ENCODE measurements at places on chromosomes 13 and 19.
A peak's percentile ranks its signal among the peaks of the same experiment; 100 is the strongest.

GRCh38 chr13:108223687-108224503 lies 5.7 kb downstream of the ABHD13 start:
- no peak for DNase-seq

DNA sequence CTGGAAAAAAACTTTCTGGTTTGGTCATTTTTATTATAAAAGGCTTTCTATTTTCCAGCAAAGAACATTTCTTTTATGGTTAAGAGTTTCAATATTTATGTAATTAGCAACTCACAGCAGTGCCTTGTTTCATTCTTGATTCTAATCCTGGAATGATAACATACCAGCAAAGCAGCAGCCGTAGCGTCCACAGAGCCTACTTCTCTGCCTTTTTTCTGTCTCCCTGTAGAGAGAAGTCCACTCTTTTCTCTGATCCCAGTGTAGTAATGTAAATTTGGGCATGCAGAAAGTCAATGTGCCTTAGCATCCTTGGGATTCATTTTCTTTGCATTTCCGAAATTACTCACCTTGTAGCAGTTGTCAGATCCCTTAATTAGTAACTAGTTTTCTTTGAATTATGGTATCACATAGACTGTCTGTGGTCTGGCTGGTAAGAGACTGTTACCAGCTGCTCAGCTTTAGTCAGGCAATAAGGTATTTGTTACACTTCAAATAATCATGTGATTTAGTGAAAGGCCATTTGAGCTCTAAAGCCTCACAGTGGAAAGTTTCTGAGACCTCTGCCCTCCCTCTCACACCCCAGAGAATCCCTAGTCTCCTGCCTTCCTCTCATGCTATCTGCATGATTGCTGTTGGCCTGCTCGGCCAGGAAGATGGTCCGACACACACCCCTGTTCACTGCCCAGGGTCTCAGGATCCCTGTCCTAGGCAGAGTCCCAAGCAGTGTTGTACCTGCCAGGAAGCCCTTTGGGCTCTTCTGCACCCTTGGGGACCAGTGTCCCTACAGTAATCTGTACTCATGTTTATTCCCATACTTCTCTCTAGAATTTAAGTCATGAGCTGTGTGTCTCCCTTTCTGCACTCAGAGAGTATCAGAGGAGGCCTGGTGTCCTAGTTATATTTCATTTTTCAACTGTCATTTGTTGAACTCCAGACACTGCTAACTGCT lies 86.3 kb downstream of the LRCH1 start:
- no peak for DNase-seq

DNA sequence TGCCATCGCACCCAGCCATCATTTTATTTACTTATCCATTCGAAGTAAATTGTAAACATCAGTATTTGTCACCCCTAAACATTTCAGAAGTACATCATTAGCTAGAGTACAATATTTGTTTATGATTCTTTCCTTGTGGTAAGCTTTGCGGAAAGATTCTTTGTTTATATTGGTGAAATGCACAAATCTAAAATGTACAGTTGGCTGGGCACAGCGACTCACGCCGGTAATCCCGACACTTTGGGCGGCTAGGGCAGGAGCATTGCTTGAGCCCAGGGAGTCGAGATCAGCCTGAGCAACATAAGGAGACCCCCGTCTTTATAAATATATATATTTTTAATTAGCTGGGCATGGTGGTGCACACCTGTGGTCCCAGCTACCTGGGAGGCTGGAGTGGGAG lies 10.1 kb downstream of the LGALS7B start:
- no peak for DNase-seq

GRCh38 chr19:44819246-44819832 lies 10.4 kb downstream of the BCAM start:
- no peak for DNase-seq

GRCh38 chr13:108734676-108735075 lies 105.3 kb downstream of the MYO16 start:
- no peak for DNase-seq

GRCh38 chr13:43786472-43786765 lies 353 bp downstream of the ENOX1 start:
- DNase-seq, result no peak

GRCh38 chr13:40692946-40693345 lies 26.5 kb upstream of the FOXO1 start:
- DNase-seq, result no peak

DNA sequence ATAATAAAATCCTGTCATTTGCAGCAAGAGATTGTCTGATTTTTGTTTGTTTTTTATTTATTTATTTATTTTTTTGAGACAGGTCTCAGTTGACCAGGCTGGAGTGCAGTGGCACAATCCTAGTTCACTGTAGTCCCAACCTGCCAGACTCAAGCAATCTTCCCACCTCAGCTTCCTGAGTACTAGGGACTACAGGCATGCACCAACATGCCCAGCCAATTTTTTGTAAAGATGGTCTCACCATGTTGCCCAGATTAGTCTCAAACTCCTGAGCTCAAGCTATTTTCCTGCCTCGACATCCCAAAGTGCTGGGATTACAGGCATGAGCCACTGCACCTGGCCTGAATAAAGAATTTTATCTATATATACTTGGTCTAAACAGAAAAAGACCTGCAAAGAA lies 17.6 kb downstream of the ZNF233 start:
- no peak for DNase-seq

GRCh38 chr13:114311387-114311786 lies 2.9 kb upstream of the CHAMP1 start:
- no peak for DNase-seq

DNA sequence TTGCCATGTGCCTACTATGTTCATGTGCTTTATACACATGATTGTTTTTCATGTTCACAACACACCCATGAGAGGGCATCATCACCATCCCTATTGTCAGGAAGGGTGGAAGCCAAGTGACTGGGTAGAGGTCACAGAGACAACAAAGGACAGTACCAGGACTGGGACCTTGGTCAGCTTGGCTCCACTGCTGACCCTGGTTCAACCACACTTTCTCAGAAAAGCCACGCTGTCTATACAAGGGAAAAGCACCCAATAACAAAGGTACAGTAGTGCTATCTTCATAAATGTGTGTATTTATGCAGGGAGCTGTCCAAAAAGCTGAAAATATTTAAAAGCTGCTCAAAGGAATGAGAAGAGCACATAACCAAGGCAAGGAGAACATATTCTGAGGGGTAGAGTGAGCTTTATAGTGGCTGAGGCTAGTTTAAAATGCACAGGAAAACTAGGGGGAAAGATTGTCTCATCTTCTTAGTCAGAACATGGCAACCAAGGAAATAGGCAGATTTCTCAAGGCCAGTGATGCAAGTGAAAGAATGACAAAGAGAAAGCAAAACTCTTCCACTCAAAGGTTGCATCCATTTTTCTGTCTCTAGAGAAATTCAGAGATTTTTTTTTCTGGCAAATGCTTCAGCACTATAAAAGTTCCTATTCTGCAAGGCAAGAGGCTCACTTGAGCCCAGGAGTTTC lies 415.0 kb downstream of the FOXO1 start:
- DNase-seq, result no peak

DNA sequence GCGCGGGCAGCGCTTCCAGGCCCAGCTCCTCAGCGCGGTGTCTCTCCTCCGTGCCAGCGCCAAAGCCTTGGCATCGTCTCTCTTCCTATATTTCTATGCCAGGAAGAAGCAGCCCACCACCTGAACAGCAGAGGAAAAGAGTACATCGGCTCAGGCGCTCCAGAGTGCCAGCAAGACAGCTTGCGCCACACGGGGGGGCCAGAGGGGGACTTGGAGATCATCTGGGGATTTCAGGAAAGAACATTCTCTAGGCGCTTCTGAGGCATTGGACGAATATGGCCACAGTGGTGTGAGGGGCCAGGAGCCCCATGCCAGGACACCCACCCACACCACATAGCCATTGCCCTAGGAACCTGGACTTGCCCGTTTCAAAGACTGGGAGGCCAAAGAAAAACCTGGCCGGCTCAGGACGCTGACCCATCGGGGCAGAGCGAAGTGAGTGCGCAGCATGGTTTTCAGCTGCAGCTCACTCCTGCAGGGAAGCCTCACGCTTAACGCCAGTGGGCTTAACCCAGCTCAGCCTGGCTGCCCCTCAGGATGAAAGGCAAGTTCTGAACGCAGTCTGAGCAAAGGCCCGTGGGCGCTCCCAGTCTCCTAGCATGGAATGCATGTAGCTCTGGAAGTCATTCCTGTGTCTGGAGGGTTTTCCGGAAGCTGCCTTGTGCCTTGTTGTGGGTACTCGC lies 62.1 kb downstream of the GGACT start:
- DNase-seq, result no peak

- no peak for DNase-seq
Observed at GRCh38 chr19:47540748-47541147, 25.9 kb upstream of the NAPA start.

- no peak for DNase-seq
Observed at GRCh38 chr13:113850722-113851479, 13.0 kb downstream of the GAS6 start.

- DNase-seq, result peak; percentile 43
Observed at GRCh38 chr19:13277104-13277809, 127.0 kb downstream of the IER2 start.

DNA sequence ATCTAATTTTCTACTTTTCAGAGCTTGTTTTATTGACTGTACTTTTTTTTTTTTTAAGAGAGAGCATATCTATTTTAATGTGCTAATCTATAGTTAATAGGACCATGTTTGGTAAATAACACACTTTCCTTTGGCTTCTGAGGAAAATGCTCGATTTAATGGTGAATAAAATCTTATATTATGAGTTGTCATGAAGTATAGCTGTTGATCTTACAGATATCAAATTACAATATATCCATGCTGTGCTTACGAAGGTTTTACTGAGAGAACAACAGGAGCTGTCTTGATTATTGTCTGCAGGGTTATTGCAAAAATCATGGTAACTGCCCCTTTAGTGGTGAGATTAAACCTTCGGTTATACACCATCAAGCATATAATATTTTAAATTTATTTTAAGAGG lies 29.6 kb downstream of the URI1 start:
- DNase-seq, result no peak

DNA sequence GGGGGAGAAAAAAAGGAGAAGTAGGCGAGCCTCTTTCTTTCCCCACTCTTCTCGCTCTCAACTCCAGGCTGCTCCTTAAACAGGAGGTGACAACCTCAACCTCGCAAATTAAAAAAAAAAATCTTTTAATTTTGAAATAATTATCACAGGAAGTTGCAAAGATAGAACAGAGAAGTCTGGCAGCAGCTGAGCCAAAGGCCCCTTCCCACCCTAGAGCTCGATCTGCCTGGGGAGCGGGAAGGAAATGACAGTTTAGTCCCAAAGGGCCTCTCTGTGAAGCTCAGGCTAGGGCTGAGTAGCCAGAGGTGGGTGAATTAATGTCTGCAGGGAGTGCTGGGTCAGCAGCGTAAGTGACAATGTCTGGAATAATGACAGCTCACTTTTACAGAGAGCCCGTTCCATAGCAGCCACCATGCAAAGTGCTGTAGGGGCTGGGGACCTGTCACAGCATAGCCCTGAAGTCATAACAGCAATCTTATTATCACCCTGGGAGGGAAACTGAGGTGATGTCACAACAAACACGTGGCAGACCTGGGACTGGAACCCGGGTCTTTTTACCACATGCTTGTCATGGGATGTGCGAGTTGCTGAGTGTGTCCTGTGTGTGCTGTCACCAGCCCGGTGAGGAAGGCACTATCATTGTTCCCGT lies 8.8 kb upstream of the CD22 start:
- no peak for DNase-seq

- DNase-seq, result no peak
Observed at GRCh38 chr19:35164418-35164817, 9.9 kb downstream of the FXYD5 start.

DNA sequence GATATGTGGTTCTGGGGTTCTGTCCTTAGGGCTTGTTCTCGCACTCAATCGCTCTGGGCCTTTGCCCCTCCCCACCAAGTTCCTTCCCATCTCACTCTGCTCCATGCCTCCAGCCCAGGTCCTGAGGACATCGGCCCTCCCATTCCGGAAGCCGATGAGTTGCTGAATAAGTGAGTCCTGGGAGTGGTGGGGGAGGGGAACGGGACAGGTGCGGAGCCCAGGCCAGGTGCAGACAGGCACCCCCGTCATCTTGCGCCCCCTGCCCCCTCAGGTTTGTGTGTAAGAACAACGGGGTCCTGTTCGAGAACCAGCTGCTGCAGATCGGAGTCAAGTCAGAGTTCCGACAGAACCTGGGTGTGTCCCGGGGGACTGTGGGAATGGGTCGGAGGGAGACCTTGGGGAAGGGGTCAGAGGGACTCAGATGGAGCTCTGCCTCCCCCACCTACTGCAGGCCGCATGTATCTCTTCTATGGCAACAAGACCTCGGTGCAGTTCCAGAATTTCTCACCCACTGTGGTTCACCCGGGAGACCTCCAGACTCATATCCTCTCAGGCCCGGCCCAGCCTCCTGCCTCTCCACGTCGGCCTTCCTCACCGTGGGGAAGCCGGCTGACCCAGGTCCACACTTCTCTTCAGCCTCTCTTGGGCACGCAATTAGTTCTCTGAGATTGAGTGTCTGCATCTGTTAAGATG lies 10.1 kb downstream of the FUZ start:
- no peak for DNase-seq

DNA sequence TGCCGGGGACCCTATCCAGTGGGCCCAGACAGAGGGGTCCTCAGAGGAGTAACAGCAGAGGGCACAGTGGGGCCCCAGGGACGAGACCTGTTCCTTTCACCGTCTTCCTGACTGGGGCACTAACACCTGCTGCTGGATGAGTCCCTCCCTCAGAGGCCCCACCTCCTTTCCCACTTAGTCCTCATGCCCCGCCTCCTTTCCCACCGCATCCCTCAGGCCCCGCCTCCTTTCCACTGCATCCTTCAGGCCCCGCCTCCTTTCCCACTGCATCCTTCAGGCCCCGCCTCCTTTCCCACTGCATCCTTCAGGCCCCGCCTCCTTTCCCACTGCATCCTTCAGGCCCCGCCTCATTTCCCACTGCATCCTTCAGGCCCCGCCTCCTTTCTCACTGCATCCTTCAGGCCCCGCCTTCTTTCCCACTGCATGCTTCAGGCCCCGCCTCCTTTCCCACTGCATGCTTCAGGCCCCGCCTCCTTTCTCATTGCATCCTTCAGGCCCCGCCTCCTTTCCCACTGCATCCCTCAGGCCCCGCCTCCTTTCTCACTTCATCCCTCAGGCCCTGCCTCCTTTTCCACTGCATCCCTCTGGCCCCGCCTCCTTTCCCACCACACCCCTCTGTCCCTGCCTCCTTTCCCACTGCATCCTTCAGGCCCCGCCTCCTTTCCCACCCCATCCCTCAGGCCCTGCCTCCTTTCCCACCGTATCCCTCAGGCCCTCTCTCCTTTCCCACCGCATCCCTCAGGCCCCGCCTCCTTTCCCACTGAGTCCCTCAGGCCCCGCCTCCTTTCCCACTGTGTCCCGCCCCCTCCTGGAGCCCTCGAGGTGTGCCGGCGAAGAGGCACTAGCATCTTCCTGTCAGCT lies 6.7 kb downstream of the SPPL2B start:
- DNase-seq, result no peak

DNA sequence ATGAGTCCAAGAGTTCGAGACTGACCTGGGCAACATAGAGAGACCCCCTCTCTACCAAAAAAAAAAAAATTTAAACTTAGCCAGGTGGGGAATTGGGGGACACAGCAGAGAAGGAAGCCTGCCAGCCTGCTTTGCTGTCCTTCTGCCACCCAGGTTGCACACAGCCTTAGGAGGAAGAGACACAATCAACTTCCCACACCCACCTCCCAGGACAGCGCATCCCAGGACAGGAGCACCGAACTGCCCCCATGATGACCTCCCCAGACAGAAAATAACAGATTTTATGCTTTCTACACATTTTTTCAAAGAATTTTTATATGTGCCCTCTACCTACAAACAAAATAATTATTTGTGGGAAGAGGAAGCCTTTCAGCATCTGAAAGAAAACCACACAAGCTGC lies 126.0 kb upstream of the ZNF507 start:
- no peak for DNase-seq

- no peak for DNase-seq
Observed at GRCh38 chr19:51108805-51109146, 567 bp upstream of the CTU1 start.
